T-cell (primary cell): ENCODE measurements at places on chromosomes 5 and 9.

DNA sequence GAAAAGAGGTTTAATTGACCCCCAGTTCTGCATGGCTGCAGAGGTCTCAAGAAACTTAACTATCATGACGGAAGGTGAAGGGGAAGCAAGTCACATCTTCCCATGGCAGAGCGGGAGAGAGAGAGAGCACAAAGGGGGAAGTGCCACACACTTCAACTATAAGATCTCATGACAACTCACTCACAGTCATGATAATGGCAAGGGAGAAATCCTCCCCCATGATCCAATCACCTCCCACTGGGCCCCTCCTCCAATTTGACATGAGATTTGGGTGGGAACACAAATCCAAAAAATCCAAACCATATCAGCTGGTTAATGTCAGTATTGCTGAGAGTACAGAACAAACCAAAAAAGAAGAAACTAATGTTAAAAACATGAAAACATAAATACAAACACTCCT lies 120.2 kb downstream of the STARD4 start:
- no peak for DNase-seq

DNA sequence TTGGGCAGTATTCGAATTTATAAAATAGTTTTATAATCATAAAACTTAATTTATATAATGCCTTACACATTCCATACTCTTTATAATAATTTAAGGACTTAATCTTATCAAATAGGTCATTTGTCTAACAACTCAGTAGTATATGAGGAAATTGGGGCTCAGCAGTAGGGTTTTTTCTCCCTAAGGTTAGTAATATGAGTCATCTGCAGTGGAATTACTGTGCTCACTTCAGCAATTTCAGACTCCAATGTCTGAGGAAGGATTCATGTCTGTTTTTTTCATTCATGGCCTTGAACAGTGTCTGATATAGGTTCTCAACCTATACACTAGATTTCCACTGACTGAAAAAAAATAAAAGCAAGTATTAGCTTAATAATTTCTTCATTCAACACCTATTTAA lies 7.4 kb downstream of the DMRTA1 start:
- no peak for DNase-seq

GRCh38 chr9:129436751-129437625 lies 183.9 kb downstream of the C9orf50 start:
- peak; percentile 34 for DNase-seq

DNA sequence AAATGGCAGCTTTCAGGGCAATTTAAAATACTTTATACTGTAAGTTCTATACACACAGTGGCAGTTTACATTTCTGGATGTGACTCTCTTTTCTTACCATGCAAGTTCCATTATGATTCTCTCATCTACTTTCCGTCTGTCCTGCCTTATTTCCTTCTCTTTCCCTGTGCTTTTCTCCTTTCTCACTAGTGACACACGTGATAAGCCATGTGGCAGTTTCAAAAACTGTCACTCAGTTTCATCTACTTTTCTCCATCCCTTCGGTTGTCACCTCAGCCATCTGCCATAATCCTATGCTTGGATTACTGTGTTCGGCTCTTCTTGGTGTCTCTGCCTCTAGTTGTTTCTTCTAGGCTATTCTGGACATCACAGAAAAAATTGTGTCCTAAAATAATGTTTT lies 46.8 kb upstream of the ATG10 start:
- DNase-seq = no peak

DNA sequence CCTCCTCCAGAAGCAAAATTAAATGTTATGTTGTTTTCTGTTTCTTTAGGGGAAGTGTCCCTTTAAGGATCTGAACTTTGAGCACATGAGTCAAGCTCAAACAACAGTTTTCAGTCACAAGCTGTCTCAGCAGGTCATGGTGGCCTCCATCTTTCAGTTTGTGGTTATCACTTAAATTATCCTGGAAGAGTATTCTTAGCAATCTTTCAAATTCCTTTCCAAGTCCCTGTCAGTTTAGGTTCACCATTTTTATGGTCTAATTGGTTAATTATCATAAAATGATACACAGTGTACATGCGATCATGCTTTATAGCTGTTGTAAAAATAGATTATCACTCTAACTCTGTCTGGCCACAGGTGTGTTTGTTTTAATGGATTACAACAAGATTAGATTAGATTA lies 43.1 kb upstream of the SELENOP start:
- no peak for DNase-seq

- no peak for DNase-seq
Observed at GRCh38 chr9:5665059-5665458, 36.2 kb downstream of the RIC1 start.

DNA sequence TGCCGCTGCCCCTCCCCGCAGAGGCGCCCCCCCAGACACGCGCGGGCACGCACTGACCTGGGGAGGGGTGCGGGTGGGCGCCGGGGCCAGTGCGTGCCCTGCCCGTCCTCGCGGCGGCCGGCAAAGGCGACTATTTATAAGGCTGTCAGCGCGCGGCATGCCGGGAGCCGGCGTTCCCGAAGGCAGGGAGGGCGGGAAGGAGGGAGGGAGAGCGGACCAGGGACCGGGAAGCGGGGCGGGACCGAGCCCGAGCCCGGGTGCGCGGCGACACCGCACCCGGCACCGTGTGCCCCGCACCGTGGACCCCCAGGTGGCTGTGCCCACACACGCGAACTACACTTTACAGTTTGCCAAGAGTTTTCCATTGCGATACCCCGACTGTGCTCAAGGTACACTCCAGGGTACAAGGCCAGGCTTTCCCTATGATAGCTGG lies at the start of gene AK1:
Gene AK1, minus strand, starts transcription at position 110 of the 433 bp plus-strand sequence. CDS start 3,058 bp downstream, outside the sequence.
- no peak for DNase-seq

GRCh38 chr5:95727764-95728191 lies 3.4 kb upstream of the RHOBTB3 start:
- no peak for DNase-seq

GRCh38 chr9:124116683-124117363 lies 105.3 kb downstream of the LHX2 start:
- no peak for DNase-seq

DNA sequence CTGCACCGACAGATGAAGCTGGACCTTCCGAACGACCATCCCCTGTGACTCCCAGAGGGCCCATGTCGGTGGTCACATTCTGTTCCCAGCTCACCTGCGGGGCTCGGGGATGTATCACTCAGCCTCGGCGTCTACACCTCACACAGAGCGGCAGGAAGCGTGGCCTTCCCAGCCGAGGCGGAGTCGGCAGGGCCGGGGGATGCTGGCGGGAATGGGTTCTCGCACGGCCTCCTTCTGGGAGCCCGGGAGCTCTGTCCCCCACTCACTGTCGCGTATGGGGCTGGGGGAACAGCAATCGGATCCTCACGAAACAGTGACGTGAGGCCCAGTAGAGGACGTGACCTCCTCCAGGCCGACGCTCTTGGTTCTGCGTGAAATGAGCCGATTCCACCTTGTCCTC lies 20.4 kb downstream of the NACC2 start:
- DNase-seq = no peak

DNA sequence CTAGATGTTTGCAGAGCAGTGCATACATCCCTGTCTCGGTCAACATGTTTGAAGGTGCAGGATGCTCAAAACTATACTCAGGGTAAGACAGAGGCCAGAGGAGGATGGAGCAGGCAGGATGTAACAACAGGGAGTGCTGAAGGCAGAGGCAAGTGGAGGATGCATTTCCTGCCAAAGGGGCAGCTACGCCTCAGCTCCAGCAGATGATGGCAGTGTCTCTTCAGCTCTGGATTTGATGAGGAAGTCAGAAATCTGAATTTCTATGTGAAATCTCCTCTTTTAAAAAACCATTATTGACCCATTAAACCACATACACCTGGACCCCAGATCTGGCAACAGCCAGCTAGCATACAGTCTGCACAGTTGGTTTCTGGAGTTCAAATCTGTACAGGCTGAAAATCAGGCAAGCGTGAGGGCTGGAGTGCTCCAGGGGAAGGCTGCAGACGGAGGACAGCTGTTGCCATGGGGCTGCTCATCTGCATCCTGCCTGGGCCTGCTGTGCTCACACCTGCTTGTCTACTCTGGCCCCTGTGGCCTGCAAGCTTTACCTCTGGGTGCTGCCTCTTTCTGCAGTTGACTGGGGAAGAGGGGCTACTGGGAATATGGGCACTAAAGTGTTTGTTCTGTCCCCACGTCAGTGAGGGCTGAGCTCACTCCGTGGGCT lies 152.9 kb upstream of the SLC28A3 start:
- no peak for DNase-seq

DNA sequence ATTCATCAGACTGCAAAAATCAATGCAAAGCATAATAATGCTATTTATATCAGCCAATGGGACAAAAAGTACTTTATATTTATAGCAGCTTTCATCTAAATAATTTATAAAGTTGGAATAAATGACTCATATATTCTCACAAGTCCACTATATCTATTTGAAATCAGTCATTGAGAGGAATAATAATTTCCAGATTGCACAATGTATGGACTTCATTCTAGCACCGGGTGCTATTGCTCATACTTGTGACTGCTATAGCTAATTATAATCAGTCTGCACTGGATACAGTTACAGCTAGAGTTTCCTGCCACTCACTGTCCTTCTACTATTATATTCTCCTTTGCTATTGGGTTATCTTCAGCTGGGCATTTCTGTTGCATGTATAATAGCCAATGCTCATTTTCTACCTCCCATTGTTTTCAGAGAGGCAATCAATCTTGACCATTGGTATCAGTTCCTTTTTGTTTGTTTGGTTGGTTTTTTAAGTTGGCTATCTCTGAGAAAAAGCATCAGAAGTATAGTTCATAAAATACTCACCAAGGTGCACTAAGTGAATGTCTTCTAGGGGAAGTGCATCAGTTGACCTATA lies 1.9 kb downstream of the CDH18 start:
- DNase-seq = no peak

GRCh38 chr5:144183254-144183889 lies 12.7 kb downstream of the KCTD16 start:
- no peak for DNase-seq

- DNase-seq = no peak
Observed at GRCh38 chr9:78325343-78325742, 28.4 kb downstream of the PSAT1 start.

DNA sequence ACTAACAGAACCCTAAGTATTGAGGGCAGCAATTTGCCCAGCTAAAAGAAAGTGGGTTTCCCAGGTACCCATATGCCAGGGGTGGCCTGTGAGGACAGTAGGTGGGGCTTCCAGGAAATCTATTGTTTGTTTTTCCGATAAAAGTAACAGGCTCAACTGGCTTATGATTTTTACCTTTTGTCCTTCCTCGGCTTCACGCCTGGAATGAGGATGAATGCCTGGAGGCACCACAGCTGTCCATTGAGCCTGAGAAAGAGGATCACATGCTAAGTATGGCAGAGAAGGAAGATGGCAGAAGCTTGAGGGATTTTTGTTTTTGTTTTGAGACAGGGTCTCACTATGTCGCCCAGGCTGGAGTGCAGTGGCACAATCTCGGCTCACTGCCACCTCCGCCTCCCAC lies 84.1 kb downstream of the KLF4 start:
- no peak for DNase-seq

DNA sequence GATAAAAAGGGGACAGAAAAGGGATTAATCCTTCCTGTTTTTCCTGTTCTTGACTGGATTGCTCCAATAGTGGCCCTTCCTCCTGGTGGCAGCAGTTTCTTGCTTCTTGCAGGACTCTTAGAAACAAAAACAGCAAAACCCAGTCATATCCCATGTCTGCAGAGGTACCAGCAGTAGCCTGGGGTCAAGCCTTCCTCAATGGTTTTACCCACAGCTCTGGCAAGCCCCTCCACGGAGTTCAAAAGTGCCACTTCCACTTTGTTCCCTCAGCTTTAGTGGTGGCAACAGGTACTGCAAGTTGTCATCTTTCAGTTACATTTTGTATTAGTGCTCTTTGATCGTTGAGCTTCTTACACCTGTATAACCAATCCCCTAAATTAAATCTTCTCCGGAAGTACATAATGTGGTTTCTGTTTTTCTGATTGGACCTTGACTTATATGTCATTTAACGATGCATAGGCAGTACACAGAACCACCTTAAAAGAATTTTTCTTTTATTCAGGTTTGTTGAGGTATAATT lies 8.7 kb upstream of the RANBP6 start:
- no peak for DNase-seq

GRCh38 chr9:69107771-69108170 lies 66.3 kb upstream of the TJP2 start:
- no peak for DNase-seq

GRCh38 chr5:72358925-72359324 lies 38.8 kb downstream of the PTCD2 start:
- DNase-seq = no peak

- DNase-seq = no peak
Observed at GRCh38 chr5:164439799-164440198, 934.4 kb downstream of the MAT2B start.

- DNase-seq = no peak
Observed at GRCh38 chr9:129520082-129520481, 100.8 kb downstream of the C9orf50 start.

DNA sequence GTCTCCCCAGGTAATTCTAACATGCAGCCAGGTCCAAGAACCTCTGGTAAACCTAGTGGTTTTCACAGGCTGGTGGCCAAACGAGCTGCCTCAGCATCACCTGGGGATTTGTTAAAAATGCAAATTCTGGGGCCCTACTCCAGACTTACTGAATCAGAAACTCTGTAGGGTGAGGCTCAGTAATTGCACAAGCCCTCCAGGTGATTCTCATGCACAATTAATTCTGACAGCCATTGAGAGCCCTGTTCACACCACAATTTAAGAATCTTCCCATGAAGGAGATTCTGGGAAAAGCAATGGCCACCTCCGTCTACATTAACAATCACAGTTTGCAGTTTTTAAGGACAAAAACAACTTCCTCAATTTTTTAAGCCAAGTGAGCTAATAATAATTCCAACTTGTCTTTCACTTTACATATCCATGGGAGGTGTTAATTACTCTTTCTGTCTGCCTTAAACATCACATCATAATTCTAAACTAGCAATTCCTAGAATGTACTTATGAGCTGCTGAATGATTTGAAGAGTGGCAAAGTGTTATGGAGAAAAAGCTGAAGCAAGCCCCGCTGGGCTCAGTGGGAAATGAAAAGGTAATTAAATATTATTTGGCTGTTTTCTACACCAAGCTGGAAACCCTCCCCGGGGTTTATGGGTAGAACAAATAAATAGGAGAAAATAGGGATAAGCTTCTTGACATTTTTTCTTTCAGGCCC lies 70.0 kb downstream of the GLDC start:
- no peak for DNase-seq

DNA sequence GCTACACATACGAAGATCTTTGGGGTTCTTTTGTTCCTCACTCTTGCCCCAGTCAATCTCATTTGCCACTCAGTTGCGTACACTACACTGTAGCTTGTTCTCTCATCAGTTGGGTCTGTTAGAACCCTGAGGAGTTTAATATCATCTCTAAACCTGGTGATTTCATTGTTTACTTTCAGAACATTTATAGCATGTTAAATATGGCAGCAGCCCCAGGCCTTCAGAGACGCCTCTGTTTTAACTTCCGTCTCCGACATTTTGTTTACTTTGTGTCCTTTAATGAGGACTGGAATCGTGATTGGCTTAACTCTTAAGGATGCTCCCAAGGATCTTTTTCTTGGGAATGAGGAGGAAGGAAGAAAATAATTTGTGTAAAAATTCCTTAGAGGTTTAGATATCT lies 510.1 kb downstream of the NR2F1-AS1 start:
- DNase-seq = no peak

DNA sequence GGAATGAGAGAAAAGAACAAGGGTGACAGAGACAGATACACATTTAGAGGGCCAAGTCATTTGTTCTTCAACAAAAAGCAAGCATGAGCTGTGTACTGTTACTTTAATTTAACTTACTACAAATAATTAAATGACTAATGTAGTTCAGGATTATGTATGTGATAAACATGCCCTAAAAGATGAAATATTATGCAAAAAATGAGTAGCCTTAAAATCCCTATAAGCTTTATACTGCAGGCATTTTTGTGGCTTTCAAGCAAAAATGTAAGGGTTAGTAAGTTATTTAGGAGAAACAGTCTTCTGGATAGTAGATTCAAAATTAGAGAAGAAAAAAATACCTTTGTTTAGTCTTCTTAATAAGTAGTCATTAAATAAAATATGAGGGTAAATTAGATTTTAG lies 431.2 kb downstream of the CSNK1G3 start:
- DNase-seq = no peak
